Pancreas (tissue), 10 donors: ENCODE measurements at places on chromosomes 11 and 22.

DNA sequence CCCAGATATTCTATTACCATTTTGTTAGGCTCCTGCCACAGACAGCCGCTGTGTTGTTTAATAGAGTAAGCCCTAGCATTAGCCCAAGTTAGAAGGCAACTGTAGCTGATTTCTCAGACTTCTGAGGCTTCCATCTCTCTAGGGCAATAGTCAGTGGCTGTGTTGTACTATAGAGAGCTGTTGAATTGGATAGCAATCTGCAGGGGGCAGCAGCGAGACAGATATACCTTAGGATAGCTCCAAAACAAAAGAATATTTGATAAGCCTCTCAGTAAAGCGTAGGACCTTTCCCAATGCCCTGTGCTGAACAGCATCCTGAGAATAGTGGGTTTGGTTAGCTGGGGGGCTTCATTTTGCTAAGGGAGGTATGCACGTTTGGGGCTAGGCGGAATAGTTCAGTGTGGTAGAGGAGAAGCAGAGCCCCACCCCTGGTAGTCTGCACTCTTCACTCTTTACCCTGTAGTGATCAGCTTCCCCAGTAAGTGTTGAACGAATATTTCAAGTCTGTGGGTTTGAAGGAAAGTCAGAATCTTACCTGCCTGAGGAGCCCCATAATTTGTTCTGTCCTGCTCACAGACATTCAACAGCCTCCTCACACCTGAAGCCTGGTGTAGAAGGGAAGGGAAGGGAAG, 515.1 kb downstream of the INSC start:
- no peak for DNase-seq

- no peak for DNase-seq
Observed at GRCh38 chr11:100356035-100356434, 331.1 kb upstream of the ARHGAP42 start.

GRCh38 chr11:116879800-116880625, 42.6 kb upstream of the APOA1 start:
- no peak for DNase-seq

GRCh38 chr11:109512249-109512648, 90.3 kb downstream of the C11orf87 start:
- DNase-seq: no peak
